ENCODE measurements at places on chromosomes 1 and 21.

DNA sequence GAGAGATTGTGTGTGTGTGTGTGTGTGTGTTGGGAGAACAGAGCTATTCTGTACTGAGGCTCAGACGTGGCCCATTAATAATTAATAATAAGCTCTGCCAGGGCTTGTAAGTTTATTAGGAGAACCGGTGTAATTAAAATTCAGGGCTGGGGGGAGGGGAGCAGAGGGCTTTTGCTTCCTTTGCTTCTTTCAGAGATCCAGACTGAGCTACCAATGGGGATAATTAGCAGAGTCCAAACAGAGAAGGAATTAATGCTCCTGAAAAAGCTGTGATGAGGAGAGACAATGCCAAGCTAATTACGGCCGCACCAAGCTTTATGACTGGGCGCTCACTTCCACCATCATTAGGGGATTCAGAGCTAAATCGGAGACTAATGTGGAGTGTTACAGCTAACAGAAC, 4.5 kb downstream of the SYT6 start:
- DNase-seq = no peak

GRCh38 chr1:61081144-61081685, 1.1 kb upstream of the NFIA start:
- DNase-seq = no peak

DNA sequence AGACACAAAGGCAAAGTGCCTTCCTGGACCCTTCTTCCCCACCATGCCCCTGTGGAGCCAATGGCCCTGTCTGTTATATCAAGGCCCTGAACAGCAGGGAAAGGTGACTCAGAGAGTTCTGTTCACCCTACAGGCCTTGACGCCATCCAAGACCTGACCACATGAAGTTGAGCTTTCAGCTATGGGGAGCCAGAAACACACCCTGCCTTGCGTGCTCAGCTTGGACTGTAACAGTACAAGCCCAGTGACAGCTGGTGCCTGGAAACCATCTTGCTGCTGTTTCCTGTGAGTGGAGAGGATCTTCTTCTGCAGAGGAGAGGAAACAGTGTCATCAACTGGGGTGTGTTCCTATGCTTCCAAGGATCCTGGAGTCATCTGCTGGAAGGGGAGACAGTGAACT, 165.0 kb upstream of the IRF2BP2 start:
- no peak for DNase-seq

- DNase-seq = peak; percentile 24
Observed at GRCh38 chr1:54499360-54500106, 48.5 kb upstream of the ACOT11 start.

DNA sequence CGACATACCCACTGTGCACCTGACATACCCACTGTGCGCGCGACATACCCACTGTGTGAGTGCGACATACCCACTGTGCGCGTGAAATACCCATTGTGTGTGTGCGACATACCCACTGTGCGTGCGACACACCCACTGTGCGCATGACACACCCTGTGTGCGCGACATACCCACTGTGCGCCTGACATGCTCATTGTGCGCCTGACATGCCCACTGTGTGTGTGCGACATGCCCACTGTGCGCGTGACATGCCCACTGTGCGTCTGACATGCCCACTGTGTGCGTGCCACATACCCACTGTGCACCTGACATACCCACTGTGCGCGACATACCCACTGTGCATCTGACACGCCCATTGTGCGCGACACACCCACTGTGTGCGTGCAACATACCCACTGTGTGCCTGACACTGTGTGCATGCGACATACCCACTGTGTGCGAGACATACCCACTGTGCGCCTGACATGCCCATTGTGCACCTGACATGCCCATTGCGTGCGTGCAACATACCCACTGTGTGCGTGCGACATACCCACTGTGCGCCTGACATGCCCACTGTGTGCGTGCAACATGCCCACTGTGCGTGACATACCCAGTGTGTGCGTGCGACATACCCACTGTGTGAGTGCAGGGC, 2.5 kb upstream of the RRP1 start:
- no peak for DNase-seq

GRCh38 chr1:159889821-159890252, 10.1 kb downstream of the CFAP45 start:
- peak; percentile 22 for DNase-seq

DNA sequence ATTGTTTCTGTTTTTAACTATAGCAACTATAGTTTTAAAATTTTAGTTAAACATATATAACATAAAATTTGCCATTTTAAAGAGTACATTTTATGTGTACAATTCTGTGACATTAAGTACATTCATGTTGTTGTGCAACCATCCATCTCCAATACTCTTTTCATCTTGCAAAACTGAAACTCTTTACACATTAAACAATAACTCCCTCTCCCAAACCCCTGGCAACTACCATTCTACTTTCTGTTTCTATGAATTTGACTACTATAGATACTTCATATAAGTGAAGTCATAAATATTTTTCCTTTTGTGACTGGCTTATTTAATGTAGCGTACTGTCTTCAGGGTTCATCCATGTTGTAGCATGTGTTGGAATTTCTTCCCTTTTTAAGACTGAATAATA, 25.9 kb downstream of the PCBP3 start:
- DNase-seq = no peak

- no peak for DNase-seq
Observed at GRCh38 chr1:222275729-222276465, 272.0 kb downstream of the HHIPL2 start.

DNA sequence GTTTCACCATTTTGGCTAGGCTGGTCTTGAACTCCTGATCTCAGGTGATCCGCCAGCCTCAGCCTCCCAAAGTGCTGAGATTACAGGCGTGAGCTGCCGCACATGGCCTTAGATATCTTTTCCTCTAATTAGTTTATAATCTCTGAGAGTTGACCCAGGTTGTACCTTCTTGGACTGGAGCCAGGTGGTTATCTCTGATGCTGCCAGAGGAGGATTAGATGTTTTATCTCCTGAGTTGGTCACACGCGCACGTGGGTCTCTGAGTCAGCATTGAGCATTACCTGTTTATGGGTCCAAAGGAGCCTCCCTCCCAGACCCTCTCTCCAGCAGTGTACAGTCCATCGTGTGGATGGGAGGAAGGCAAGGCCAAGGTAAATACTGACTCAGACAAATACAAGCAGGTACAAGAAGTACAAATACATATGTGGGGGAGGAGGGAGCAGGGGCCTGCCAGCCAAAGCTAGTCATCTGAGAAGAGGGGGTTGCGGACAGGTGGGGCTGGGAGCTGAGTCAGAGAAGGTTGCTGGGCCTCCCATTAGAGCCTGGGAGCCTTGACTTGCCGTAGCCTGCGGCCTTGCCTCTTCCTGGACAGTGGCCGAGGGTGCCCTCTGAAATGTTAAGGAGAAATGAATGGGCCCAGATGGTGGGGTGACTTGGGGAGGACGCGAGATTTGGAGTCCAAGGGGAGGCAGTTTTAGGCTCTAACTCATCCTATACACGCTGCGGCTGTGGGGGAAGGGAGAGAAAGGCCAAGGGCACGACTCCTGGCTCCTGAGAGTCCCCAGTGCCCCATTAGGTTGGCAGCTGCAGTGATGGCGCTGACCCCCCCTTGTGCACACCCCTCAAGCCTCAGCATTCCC, 13.1 kb downstream of the IL6R start:
- no peak for DNase-seq

GRCh38 chr1:33410091-33410701, 20.7 kb downstream of the PHC2 start:
- no peak for DNase-seq

GRCh38 chr1:20430355-20431175, 55.4 kb downstream of the CAMK2N1 start:
- peak; percentile 48 for DNase-seq

- DNase-seq = no peak
Observed at GRCh38 chr1:29237129-29237821, 953 bp downstream of the PTPRU start.

DNA sequence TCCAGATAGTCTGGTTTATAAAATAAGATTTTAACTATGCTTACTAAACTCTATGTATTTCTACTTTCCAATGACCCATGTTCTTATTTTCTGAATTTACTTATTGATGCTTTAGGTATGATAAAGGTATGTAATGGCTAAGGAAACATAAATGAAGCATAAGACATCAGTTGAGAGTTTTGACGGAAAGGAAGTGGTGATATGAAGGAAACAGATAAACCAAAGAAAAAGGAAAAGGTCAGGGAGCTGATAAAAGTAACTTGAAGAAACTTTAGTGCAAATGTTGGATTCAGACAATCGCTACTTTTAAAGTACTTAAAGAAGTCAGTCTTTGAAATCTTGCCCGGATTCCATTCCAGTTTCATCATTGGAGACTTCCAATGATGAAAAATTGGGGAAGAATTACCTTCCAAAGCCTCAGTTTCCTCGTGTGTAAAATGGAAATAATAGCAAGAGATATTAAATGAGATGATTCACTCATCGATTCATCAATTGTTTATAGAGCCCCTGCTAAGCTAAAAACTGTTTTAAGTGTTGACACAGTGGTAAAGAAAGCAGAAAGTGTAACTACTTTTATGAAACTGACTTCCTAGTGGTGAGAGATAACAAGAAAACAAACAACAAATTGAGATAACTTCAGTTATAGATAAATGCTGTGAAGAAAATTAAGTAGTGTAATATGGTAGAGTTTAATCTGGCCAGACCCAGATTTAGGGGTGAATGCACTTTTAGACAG, 10.6 kb downstream of the PTPRC start:
- DNase-seq = no peak
